Astrocyte (in vitro differentiated cells and primary cell): ENCODE measurements at places on chromosomes 6 and 20. TPM values are rescaled to one million over a fixed set of nuclear protein-coding genes. Genes with fewer than 3 reads are reported as not detected.

The LIN28B gene
- 24.1 and 29.0 TPM in 2 replicates for total RNA-seq

GRCh38 chr6:134949927-134950326, at the start of gene ALDH8A1:
Gene ALDH8A1 (minus strand): TSS chr6:134950101. CDS start chr6:134950053, 48 bp downstream.
- no peaks in the 10 kb centered on the region for H3K4me1 ChIP-seq
- no peak for DNase-seq
- H3K36me3 ChIP-seq, result no peaks in the 10 kb centered on the region
- H3K27ac ChIP-seq, result no peak within 1 kb of the TSS
- no peak within 1 kb of the TSS for H3K4me3 ChIP-seq

The HRH3 gene
- total RNA-seq, result 0.07 TPM in 1 of 2 replicates, not detected in the other

- H3K27me3 ChIP-seq, result no peaks in the 10 kb centered on the region
- H3K27ac ChIP-seq, result no peak overlapping the region
- no peaks in the 10 kb centered on the region for H3K4me1 ChIP-seq
- no peak for DNase-seq
Measured at GRCh38 chr6:140581601-140582000, 1207.2 kb upstream of the CITED2 start.

DNA sequence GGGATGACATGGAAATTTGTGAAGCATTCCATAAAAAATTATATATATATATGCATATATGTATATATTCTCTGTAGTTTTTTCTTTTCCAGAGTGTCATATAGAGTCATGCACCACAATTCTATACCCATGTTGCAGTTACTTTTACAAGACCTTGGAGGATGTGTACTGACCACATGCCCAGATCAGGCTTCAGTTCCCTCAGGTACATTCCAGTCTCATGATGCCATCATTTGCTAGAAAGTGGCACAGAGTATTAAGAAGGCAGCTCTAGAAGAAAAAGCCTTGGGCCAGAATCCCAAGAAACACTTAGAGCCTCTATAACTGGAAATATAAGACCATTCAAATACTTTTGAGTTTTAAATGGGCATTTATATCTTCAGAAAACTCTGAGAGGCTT, 685.5 kb upstream of the FLRT3 start:
- DNase-seq, result no peak
- no peak overlapping the region for H3K27ac ChIP-seq
- no peaks in the 10 kb centered on the region for H3K27me3 ChIP-seq
- no peaks in the 10 kb centered on the region for H3K36me3 ChIP-seq
- no peaks in the 10 kb centered on the region for H3K4me1 ChIP-seq

The KHDRBS2 gene
- not detected in 2 replicates for total RNA-seq

The PHIP gene
- total RNA-seq, result 24.9 and 29.6 TPM in 2 replicates

GRCh38 chr6:83815631-83816272, 37.4 kb upstream of the RIPPLY2 start:
- DNase-seq, result peak; percentile 11
- no peak overlapping the region for H3K27ac ChIP-seq
- no peaks in the 10 kb centered on the region for H3K4me1 ChIP-seq
- no peaks in the 10 kb centered on the region for H3K27me3 ChIP-seq
- no peak overlapping the region for H3K4me3 ChIP-seq
- no peaks in the 10 kb centered on the region for H3K36me3 ChIP-seq

The ABCF1 gene
- total RNA-seq, result 58.1 and 60.3 TPM in 2 replicates

The CALHM6 gene
- not detected in 2 replicates for total RNA-seq

DNA sequence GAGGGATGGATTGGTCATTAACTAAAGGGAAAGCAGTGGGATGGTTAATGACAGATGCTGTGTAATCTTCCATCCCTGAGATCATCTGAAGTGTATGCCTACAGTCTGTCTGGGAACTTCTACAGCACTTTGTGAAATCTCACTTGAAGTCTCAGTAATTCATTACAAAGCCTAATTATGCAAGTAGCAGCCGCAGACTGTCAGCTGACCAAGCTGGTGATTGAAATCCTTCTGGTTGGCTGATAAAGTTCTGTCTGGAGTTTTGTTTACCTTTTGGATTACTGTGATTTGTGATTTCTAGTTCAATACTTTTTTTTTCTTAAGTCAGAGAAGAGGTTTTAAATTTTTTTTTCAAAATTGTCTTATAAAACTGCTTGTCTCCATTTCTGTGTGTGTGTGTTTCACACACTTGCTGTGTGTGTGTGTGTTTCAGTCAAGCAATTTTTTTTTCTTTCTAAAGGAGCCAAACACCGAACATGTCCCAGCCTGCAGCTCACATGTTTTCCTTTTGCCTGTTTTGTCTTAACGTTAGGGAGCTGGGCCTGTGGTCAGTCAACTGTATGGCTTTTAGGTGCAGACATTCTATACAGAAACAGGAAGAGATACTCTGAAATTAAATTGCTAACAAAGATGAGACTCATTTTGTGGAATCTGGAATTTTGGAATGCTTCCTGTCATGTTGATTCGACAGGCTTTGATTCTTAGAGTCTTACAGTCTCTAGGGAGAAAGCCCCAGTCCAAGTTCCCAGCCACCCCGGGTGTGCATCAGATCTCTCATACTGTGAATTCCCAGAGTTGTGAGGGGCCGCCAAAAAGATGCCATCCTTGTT, 28.5 kb upstream of the ADGRF4 start:
- H3K36me3 ChIP-seq, result no peaks in the 10 kb centered on the region
- H3K4me1 ChIP-seq, result peaks cover 16% of the 10 kb centered on the region
- H3K4me3 ChIP-seq, result no peak overlapping the region

DNA sequence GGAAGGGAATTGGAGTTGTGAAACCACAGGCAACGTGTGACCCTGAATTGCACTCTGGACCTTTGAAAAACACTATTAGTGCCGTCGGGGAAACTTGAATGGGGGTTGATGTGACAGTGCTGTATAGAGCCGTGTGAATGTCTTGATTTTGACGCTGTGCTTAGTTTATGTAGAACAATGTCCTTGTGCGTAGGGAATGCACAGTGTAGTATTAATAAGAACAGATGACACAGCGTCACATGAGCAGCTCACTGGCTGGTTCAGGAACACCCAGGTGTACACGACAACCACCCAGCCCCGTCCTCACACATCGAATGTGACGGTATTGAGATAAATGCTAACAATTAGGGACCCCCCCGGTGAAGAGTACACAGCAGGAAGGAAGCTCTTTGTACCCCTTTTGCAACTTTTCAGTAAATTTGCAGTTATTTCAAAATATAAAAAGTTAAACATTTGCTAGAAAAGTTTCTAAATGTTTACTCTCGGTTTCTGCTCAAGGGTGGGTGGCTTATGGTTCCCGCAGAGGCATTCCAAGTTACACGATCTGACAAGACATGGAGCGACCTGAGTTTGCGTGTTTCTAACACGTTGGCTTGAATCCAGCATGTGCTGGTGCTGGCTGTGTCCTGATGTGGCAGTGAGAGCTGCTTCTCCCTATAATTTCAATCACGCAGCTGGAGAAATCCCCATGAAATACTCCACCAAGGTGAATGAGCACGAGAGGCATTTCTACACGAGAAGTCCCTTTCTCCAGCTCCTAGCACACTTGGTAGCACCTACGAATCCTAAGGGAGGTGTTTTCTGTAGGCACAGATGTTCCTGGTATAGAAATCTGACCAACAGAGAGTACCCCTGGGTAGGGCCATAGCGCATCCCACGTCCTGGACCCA, 208.0 kb upstream of the EXOC2 start:
- no peaks in the 10 kb centered on the region for H3K36me3 ChIP-seq
- no peaks in the 10 kb centered on the region for H3K27me3 ChIP-seq
- DNase-seq, result no peak
- no peaks in the 10 kb centered on the region for H3K4me1 ChIP-seq

DNA sequence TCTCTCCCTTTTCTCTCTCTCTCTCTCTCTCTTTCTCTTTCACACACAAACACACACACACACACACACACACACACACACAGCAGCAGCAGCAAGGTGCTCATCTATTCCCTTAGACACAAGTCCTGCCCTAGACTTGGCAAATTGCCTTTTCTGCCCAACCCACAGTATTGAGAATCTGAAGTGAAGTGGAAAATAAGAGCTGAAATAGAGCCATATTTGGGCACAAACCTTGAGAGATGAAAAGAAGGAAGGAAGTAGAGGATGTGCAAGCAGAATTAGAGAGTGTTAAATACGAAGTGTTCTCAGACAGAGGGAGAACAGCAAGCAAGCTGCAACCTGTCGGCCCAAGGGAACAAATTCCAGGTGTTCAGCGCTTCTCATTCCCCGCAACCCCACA, 557.5 kb upstream of the NOX3 start:
- H3K27ac ChIP-seq, result no peak overlapping the region
- H3K4me3 ChIP-seq, result no peak overlapping the region
- H3K36me3 ChIP-seq, result no peaks in the 10 kb centered on the region

- no peak overlapping the region for H3K4me3 ChIP-seq
- H3K27me3 ChIP-seq, result no peaks in the 10 kb centered on the region
- no peak for DNase-seq
- peaks cover 17% of the 10 kb centered on the region for H3K4me1 ChIP-seq
- H3K27ac ChIP-seq, result no peak overlapping the region
Measured at GRCh38 chr6:112049026-112049799, 4.7 kb upstream of the CCN6 start.

DNA sequence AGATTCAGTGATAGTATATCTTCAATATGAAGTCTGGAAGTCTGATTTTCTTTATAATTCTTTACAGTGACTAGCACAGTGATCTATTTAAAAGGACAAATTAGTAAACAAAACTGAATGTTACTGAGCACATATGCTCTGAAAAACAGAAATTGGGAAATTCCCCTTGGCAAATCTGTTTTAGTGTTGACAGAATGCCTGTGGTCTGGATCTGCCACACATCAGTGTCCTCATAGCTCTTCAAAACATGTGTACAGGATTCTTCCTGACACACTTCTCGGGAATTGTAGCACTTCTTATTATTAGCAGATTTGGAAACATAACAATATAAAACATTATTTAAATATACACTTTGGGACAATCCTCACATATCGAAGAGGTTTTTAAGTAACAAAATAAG, 354.3 kb downstream of the COL12A1 start:
- H3K27ac ChIP-seq, result no peak overlapping the region
- DNase-seq, result peak; percentile 6
- no peaks in the 10 kb centered on the region for H3K36me3 ChIP-seq
